Glomerular endothelial cell (primary cell): ENCODE measurements at places on chromosomes 7 and 10.

- DNase-seq, result no peak
Observed at GRCh38 chr7:67725423-67725822, 728.8 kb downstream of the TYW1 start.

- DNase-seq, result no peak
Observed at GRCh38 chr10:120689777-120690529, 161.2 kb upstream of the WDR11 start.

DNA sequence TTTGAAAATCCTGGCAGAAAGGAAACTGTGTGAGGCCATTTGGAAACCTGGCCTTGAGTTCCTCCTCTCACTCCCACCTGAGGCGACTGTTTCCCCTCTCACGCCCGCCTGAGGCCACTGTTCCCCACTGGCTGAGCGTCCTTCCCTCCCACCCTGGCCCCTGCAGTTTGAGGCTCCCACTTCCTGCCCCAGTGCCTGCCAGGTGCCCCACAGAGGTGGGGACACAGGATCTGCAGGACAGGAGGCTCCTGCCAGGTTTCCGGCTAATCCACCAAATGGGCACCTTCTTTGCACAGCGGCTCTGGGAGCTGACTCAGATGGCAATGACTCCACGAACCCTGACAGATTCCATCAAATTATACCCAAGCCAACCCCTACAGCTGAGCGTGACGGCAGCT, 24.3 kb upstream of the LARP4B start:
- no peak for DNase-seq

DNA sequence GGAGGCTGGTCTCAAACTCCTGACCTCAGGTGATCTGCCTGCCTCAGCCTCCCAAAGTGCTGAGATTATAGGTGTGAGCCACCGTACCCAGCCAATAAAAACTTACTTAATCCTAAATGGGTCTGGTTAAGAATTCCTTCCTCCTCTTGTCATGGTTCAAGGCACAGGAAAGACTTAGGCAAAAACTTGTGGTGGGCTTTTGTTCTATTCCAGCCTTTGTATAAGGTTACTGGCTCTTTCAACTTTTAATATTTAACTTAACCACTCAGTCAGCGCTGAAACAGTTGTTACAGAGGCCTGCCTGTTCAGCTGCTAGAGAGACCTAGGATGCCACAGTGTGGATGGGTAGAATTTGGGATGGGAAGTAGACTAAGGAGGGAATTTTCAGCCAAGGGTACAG, 28.1 kb upstream of the GARS1 start:
- no peak for DNase-seq
